ENCODE measurements at places on chromosomes 6 and 20. TPM values are rescaled to one million over a fixed set of nuclear protein-coding genes. Genes with fewer than 3 reads are reported as not detected.

GRCh38 chr20:18321976-18322950 lies 33.9 kb downstream of the ZNF133 start:
- DNase-seq = no peak

DNA sequence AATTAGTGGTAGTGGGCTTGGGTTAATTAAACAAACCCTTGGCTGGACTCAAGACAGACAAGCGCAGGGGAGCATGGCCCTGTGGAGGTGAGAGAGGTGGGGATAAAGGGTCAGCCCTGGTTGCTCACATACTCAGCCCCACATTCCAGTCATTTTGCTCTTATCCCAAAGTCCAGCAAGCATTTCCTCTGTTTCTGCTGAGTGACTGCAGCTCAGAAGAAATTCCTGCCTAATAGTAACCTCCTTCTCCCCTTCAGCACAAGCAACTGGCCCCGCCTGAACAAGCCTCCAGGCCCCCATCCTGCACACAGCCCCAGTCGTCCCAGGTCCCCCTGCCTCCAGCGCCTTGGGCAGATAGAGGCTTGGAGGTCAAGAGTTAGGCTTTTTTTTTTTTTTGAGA lies 3.6 kb upstream of the TFEB start:
- no peak for DNase-seq

DNA sequence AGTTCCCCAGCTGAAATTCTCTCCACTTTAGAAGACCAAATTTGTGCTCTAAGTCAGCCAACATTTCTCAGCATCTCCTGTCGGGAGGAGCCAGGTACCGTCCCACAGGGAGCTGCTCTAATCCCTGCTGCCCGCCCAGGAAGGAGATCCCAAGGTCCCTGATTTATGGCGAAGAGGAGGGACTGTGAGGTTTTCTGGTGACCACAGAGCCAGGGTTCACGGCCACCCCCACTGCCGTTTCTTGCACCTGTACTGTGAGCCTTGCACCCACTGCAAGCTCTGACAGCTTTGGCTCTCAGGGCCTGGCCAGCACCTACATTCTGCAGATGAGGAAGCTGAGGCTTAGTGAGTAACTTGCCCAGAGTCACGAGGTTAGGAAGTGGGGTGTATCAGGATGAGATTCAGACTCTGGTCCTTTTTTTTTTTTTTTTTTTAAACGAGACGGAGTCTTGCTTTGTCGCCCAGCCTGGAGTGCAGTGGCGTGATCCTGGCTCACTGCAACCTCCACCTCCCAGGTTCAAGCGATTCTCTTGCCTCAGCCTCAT lies 34.9 kb downstream of the FOXC1 start:
- no peak for DNase-seq

Gene ZBP1
- total RNA-seq = 28.5 TPM

DNA sequence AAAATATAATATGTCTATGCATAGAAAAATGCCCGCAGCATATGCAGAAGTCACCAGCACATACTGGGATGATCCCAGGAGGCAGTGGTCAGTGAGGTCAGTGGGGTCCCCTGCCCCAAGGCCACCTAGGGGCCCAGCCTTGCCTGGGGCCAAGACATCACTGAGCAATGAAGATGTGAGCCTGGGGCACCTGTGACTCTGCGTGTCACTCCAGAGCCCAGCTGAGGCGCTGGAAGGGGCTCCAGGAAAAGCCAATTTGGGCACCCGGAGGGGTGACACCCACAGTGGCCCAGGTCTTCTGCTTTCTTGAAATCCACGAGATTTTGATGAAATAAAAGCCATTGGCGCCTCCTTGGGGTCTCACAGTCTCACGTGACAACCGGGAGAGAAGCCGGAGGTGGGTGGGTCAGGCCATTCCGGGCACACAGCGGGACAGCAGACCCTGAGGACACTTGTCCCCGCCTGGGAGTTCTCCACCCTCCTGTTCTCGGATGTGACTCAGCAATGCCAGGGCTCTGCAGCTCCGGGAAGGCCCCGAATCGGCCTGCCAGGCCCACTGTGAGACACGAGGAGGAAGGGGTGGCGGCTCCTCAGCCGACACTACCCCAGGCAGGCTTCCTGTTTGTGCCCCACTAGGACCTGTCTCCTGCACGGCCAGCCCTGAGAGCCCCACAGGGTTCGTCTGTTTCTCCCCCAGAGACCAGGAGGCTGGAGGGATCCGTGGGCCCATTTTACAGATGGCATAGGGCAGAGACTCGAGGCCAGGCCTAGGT lies 24.4 kb upstream of the SLCO4A1 start:
- DNase-seq = peak; percentile 68

GRCh38 chr6:20644667-20645370 lies 110.6 kb downstream of the CDKAL1 start:
- DNase-seq = no peak

GRCh38 chr20:5722927-5723326 lies 27.3 kb upstream of the SHLD1 start:
- DNase-seq = peak; percentile 29

GRCh38 chr6:44304282-44305199 lies 8.6 kb downstream of the AARS2 start:
- DNase-seq = peak; percentile 59

- no peak for DNase-seq
Observed at GRCh38 chr20:9256393-9256792, 187.5 kb downstream of the PLCB4 start.

Gene SEMG1
- not detected for total RNA-seq

GRCh38 chr6:36908747-36909146 lies 23.0 kb downstream of the C6orf89 start:
- no peak for DNase-seq

Gene HNF4A
- total RNA-seq = not detected

Gene MAFB
- total RNA-seq = 2.4 TPM

DNA sequence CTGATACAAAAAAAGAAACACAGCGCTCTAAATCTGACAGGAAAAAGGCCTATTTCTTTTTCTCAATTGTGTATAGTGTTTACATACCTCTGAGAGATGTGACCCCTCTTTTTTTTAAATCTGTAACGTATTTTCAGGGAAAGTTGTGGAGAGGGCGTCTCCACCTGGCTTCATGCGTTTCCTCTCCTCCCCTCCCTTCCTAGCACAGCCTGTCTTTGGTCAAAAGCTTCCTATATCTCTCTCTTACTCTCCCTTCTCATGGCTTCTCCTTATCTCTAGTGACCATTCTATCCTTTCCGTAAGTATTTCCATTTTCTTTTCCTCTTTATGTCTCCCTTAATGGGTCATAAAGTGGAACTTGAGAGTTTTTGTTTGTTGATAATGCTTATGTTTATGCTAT lies 458.9 kb downstream of the HACE1 start:
- no peak for DNase-seq

- DNase-seq = no peak
Observed at GRCh38 chr6:16736856-16737775, 24.1 kb downstream of the ATXN1 start.

DNA sequence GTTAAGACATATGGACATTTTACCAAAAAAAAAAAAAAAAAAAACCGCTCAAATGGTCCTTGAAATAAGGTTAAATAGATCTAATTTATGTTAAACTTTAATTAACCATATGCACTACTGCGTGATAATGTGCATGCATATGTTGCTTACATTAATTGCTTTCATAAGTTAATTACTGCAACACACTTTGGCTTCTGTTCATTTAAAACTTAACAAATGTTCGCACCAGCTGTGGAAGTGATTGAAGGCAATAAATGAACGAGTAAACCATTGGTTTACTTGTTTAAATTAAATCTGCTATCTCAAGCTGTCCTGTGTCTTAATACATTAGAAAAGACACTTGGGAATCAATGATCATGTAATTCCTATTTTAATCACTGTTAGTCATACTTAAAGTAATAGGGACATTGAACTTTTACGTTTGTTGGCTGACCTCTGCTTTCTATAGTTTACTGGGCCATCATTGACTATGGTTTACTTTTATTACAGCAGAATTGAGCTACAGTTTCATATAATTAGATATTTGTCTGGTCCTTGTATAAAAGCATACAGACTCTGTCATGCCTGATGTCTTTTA lies 294.7 kb downstream of the KHDC1L start:
- no peak for DNase-seq

- peak; percentile 18 for DNase-seq
Observed at GRCh38 chr20:32153156-32153665, 43.7 kb downstream of the TM9SF4 start.

DNA sequence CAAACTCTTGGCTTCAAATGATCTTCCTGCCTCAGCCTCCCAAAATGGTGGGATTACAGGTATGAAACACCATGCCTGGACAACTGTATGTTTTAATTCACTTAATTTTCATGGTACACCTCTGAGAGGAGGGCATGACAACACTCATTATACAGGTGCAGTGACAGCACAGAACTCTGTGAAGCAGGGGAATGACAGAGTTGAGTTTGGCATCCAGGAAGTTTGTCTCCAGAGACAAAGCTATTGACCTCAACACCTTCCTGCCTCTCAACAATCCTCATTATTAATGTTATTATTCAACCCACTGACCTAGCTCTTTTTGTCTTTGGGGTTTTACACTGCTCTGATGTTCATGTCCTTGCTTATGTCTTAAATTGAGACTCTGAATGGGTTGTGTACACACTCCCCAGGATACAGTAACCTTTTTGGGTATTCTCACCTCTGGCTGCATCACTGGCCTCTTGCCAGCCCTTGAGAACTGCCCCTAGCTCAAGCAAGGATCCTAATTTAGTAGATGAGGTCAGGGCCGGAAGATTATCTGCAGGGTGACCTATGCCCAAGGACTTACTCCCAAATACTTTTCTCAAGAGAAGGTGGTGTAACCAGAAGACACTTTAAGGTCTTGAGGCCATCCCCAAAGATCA lies 13.0 kb upstream of the IER3 start:
- no peak for DNase-seq

DNA sequence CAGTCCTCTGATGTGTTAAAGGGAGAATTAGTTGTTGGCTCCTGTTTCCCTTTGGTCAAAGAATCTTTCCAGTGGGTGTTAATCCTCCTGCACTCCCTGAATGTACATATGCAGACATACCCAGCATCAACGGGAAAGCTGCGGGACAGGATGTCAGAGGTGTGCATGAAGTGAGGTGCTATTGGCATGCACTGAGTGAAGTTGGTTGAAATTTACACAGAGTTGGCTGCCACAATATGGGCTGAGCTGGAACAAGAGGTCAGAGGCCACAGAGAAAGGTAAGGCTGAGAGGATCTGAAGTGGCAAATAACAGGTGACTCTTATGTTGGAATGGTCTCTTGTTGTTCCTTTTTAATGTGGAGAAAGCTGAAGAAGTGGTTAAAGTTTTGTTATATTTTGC lies 82.7 kb upstream of the AKIRIN2 start:
- DNase-seq = no peak

Gene PRL
- not detected for total RNA-seq

Gene RBM38
- 60.9 TPM for total RNA-seq

Gene CCN6
- total RNA-seq = not detected

DNA sequence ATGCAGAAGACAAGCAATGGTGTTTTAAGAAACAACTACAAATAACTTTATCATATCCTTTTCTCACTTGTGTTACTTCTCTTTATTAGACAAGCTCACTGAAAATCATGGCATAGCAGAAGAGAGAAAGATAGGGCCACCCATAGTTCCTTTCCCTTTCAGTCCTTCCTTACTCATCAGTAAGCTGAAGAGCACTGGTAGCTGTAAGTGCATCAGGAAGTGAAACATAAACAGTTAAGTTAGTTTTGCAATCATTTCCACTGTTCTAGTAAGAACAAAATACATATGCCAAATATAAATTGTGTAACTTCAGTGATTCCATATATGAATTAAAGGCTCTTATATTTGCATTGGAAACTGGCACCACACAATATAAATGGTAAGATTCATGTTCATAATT lies 220.1 kb downstream of the HACE1 start:
- DNase-seq = no peak

DNA sequence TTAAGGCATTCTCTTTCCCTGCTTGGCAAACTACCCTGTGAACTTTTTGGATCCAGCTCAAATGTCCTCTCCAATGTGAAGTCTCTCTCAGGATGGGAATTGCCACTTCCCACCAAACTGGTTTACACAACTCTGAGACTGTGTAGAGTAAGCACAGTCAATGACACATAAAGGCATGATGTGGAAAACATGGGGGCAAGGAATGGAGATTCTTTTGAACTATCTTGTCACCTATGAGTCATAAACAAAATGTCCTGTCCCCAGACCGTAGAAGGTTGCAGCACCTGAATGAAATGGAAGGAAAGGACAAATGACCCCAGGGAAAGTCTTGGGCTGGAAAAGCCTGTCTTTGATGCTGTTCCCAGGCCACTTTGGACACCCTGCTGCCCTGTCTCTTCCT lies 11.0 kb upstream of the KIF13A start:
- DNase-seq = no peak

DNA sequence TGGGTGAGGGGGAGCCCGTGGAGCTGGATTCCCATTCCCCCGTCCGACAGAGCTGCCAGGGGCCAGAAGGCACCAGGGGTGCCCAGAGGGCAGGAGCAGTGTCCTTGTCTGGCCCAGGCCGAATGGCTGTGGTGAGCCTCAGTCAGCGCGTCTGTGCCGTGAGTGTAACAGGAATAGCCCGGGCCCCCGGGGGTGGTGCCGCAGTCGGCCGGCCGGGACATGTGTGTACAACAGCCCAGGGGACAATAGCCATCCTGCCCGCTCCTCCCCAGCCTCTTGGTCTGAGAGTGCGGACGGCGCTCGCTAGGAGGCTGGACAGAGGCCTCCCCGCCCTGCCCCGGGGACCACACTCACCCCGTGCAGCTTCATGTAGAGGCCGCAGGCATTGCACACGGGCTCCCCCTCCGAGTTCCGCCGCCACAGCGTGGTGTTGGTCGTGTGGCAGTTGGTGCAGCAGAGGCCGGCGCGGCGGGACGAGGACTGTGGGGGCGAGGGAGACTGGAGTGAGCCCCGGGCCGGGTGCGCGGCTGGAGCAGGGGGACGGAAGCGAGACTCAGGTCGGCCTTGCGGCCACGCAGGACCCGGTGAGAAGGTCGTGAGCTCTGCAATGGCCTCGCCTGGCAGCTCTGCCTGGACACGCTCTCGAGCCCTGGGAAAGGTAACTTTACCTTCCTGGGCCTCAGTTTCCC lies 9.6 kb downstream of the GATA5 start:
- DNase-seq = no peak

Gene DDO
- not detected for total RNA-seq

Gene EEF1A2
- 0.26 TPM for total RNA-seq

- no peak for DNase-seq
Observed at GRCh38 chr6:26545627-26546026, 7.5 kb downstream of the HMGN4 start.

DNA sequence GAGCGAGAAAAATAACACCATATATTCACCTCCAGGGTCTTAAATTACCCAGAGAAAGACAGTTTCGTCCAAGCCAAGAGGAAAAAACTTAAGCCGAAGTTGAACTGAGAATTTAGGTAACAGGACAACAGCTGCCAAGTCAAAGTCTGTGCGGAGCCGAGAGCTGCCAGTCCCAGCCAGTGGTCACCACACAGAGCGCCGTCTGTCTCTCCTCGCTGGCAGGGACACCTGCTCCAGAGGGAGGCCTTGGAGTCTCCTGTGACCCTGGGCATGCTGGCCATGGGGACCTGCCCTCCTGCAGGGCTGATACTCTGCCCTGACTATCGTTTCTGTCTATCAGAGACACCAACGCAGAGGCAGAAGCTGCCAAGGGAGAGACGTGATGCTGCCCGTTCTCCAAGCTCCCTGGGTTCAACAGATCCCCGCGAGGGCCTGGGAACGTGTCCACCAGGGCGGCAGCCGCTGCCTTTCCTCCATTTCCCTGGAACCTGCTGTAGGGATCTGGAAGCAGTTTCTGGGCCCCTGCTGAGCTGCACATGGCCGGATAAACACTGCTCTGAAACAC lies 341.3 kb downstream of the SMOC2 start:
- DNase-seq = no peak

GRCh38 chr6:93790981-93791380 lies 371.6 kb upstream of the EPHA7 start:
- no peak for DNase-seq

Measured in activated naive CD8-positive, alpha-beta T cell treated with anti-CD3 and anti-CD28 coated beads, Interleukin-2, amount 10 ng/mL, durations not matched to agents 7 days and 5 days (primary cell).